ENCODE measurements at places on chromosomes 2 and 18. TPM values are rescaled to one million over a fixed set of nuclear protein-coding genes. Genes with fewer than 3 reads are reported as not detected.

DNA sequence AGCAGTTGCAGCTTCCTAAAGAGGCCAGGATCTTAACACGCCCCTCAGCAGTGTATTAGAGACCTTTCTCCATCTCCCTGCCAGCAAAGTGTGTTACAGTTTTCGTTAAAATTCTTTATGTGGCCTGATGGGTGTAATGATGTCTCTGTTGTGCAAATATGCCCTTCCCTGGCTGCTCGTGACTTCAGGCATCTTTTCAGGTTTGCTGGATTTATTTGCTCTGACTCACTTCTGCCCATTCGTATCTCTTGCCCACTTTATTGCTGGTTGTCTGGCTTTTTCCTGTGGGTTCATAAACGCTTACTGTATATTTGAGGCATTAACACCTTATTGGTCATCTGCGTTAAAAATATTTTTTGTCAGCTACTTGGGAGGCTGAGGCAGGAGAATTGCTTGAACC, 134.5 kb downstream of the ASB1 start:
- no peak overlapping the region for H3K4me3 ChIP-seq
- no peak for DNase-seq
- no peaks in the 10 kb centered on the region for H3K4me1 ChIP-seq
- no peak overlapping the region for H3K27ac ChIP-seq
- no peaks in the 10 kb centered on the region for H3K36me3 ChIP-seq
- H3K27me3 ChIP-seq, result peaks cover 17% of the 10 kb centered on the region

DNA sequence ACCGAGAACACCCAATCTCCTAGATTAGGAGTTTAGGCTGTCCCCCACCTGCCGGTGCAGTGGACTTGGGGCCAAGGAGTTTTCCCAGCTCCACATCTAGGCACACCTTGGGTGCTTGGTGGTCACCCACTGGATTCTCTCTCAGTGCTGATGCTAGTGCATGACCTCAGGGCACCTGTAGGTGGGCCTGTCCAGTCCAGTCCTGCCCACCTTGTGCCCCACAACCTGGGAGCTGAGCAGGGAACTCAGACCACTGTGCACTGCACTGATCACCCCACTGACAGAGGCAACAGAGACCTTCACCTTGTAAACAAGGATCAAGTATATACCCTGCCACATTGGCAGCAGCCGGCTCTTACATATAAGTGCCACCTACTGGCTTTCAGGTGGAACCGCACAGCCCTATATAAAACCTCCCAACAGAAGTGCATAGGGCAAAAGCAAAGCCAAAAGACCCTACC, 12.7 kb upstream of the CDH19 start:
- H3K36me3 ChIP-seq, result no peaks in the 10 kb centered on the region
- no peaks in the 10 kb centered on the region for H3K4me1 ChIP-seq
- H3K27me3 ChIP-seq, result no peaks in the 10 kb centered on the region
- no peak overlapping the region for H3K4me3 ChIP-seq
- DNase-seq, result no peak
- H3K27ac ChIP-seq, result no peak overlapping the region

DNA sequence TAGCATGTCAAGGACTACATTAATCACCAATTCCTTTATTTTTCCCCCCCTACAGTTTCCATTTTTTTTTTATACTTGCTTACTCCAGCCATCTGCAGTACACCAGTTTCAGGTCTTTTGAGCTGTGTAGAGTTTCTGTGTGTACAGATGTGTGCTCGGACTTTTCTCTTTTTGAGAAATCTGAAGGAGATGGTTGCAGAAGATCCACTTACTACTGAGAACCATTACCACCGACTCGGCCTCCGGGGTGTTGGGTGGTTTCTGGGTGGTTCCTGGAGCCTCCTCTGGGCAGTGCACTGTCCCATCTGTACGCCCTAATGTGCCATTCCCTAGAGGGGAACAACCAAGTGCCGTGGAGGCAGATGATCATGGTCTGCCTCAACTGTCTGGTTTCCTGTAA, 15.4 kb upstream of the LYPD6B start:
- DNase-seq, result no peak
- H3K4me1 ChIP-seq, result no peaks in the 10 kb centered on the region
- peaks cover 8% of the 10 kb centered on the region for H3K27me3 ChIP-seq
- H3K4me3 ChIP-seq, result no peak overlapping the region

GPBAR1 gene
- total RNA-seq, result not detected
